ENCODE measurements at places on chromosomes 7 and 10.

DNA sequence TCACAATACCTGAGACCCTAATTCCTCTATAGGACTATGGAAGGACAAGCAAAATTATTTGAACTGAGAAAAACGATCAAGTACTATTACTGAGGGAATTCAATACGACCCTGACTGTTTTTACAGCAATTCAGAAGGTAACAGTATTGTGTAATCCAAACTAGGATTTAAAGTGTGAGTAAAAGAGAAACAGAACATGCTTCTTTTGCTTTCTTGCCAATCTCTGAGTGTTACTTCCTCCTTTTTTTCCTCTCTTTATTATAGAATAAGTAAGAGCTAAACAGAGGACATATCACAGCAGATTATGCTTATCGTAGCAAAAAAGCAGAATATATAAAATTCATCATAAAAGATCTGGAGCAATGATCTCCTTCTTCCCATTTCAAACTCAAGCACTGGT lies 292.1 kb downstream of the THSD7A start:
- no peak for DNase-seq

- no peak for DNase-seq
Observed at GRCh38 chr10:15189133-15189885, 20.8 kb upstream of the NMT2 start.

- peak; percentile 67 for DNase-seq
Observed at GRCh38 chr7:105675934-105676371, 94.7 kb upstream of the EFCAB10 start.

DNA sequence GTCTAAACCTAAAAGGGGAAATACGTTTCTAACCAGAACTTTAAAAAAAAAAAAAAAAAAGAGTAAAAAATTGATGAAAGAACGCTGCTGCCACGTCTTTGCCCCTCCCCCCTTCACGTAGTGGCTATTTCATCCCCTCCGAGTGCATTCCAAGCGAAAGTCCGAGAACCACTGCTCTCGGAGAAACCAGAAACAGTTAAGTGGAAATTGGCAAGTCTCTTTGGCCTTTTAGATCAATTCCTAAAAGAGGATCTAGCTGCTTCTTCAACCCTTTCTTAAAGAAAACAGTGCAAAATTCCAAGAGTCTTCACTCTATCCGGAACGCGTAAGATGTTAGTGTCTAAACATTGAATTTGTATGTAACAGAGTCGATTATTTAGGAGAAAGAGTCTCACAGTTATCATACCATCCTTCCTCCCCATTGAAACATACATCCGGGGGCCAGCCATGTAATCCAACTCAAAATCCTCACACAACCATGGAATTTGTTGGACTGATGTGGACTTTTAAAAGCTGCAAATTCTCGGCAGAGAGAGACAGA lies 1.1 kb downstream of the P4HA1 start:
- peak; percentile 62 for DNase-seq

DNA sequence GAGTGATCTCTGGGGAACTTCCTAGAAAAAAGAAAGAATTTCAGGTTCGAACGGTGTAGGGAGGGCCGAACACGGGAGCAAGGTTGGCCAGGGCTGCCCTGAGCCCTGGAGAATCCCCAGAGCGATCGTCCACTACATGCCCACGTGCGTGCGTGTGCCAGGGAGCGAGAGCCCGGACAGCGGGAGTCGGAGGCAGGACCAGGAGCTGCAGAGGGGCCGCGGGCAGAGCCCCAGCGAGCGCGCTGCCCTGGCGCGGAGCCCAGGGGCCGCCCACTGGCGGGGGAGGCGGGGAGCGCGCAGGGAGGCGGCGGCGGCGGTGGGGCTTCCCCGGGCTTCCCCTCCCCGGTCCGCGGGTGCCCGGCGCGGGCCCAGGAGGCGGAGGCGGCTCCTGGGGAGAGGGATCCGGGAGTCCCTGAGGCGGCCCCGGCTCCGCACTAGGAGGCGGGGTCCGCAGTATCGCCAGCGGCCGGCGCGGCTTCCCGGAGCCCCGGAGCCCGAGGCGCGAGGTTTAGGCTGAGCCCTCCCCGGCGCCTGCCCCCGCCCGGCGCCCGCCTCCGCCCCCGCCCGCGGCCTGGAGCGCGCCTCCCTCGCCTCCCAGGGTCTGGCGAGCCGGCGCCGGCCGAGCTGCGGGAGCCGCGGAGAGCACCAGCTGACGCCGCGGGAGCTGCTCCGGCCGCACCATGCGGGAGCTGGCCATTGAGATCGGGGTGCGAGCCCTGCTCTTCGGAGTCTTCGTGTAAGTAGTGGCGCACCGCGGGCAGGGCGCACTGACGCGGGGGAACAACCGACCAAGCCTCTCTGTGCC lies at the start of gene PLPP4:
Gene PLPP4 (plus strand): TSS at position 602 of the 805 bp plus-strand sequence. CDS start 79 bp downstream, at position 681.
- DNase-seq: peak; percentile 16

DNA sequence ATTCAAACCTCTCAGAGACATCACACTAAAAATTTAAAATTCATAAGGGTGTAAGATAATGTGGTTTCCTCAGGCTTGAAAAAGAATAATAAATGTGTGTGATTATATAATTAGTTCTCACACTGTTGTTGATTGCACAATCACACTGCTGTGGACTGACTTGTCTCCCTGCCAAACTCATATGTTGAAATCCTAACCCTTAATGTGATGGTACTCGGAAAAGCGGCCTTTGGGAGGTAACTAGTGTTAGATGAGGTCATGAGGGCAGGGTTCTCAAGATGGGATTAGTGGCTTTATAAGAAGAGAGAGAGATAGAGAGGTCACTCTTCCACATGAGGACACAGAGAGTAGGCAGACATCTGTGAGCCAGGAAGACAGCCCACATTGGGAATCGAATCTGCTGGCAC lies 128.5 kb upstream of the COL1A2 start:
- DNase-seq: no peak

DNA sequence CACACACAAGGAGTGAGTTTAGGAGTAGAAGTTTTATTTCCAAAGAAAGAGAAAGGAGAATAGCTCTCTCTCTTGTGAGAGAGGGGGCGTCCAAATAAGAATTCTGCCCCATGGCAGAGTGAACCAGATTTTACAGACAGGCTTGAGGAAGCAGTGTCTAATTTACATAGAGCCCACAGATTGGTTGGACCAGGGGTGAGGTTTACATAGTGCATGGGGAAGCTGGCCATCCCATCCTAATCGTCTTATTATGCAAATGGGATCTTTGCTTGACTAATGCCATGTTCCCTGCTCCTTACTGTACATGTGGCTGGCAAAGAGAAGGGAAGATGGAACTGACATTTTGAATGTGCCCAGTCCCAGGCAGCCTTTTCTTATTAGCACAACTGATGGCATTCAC lies 60.0 kb upstream of the ACSM6 start:
- no peak for DNase-seq

DNA sequence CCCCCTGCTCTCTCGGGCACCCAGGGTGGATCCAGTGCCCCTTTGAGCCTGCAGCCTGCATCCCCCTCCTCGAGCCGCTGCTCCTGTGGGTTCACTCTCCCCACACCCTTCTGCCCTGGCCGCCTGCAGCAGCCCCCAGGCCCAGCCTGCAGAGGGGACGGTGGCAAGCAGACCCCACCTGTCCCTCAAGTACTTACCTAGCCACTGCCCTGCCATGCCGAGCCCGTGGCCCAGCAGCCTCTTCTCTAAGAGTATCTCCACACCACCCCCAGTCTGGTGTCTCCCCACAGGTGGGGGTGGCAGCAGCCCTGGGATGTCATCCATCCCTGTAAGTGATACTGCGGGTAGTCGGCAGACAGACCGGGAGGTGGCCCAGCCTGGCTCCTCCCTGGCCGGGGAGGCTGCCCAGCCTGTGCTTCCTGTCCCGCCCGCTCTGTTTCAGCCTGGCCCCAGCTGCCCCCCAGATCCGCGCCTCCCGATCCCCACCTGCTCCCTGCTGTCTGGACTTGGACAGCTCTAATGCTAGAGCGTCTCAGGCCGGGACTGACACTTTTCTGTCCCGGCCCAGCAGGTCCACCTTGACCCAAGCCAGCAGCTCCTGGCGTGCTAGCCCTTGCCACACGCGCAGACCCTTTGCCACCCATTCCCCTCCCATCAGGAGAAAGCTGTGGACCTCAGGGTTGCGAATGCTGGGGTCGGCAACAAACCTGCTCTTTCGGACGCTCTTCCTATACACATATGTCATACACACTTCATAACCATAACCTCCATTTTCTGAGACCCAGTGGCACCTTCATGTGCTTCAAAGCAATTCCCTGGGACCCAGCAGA lies 25.0 kb downstream of the YKT6 start:
- DNase-seq: no peak

DNA sequence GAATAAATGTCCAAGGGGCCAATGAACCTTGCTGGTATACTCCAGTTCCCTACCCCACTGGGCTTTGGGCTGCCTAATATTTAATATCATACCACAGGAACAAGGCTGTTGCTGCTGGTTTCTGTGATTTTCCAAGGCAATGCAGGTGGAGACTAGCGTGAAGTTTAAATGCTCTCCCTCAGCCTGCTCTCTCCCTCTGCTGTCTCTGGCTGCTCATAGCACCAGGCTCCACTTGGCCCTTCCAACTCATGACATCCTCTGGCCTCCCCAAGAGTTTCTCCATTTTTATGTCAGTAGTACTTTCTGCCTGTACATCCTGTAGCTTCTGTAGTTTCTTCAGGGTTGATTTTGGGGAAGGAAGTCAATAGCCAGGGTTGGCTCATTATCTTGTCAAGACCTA lies 103.5 kb downstream of the LHFPL3 start:
- DNase-seq: no peak

All from stimulated activated CD4-positive, alpha-beta T cell treated with anti-CD3 and anti-CD28 coated beads, Interleukin-15, amount 100 ng/mL, for 24 hours (primary cell).